COLO829 (cell line): ENCODE measurements at places on chromosomes 6 and 20.

- no peak for DNase-seq
Measured at GRCh38 chr6:50380406-50381098, 330.8 kb upstream of the DEFB112 start.

- no peak for DNase-seq
Measured at GRCh38 chr20:57322476-57322875, 7.1 kb upstream of the SPO11 start.

- no peak for DNase-seq
Measured at GRCh38 chr6:18388271-18388670, 1.1 kb downstream of the RNF144B start.

DNA sequence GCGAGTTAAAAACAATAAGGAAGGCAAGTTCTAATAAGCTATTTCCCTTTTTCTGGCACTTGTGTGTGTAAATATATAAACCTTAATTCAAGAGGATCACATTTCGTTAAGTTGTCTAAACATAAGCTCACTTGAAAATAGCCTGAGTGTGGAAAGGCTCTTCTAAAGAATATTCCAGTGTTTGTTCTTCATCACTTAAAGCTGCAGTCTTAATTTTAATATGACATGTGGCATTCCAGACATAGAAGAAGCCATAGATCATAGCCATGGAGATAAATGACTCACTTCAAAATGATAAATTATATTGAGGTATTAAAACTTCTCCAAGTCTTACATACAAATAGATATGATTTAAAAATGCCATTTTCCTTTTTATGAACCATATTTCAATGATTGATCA lies 42.1 kb downstream of the IYD start:
- DNase-seq, result no peak

GRCh38 chr6:13953061-13953705 lies 28.4 kb downstream of the RNF182 start:
- DNase-seq, result no peak

DNA sequence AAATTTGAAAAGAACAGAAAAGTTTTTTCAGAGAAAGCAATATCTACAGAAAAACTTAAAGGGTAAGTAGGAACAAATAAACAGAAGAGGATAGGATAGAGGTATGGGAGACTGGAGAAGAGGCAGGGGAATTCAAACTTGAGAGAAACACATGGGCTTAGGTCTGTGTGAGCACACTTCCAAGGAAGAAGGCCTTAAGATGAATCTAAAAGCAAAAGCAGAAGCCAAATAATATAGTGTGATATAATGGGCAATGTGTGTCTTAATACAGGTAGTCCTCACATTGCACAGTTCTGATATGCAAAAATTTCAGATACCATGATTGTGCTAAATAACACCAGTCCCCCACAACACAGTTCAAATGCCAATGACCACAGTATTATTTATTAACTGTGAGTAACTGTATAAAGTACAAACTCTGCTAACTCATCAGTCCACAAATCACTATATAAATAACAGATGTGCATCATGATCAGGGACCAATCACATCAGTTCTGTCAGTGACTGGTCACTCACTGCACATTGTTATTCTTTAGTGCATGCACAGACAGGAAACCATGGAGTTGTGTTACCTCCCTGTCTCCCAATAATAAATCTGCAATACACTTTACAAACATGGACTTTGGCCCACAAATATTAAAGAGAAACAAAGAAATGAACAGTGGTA lies 18.6 kb downstream of the SNX14 start:
- DNase-seq, result no peak

DNA sequence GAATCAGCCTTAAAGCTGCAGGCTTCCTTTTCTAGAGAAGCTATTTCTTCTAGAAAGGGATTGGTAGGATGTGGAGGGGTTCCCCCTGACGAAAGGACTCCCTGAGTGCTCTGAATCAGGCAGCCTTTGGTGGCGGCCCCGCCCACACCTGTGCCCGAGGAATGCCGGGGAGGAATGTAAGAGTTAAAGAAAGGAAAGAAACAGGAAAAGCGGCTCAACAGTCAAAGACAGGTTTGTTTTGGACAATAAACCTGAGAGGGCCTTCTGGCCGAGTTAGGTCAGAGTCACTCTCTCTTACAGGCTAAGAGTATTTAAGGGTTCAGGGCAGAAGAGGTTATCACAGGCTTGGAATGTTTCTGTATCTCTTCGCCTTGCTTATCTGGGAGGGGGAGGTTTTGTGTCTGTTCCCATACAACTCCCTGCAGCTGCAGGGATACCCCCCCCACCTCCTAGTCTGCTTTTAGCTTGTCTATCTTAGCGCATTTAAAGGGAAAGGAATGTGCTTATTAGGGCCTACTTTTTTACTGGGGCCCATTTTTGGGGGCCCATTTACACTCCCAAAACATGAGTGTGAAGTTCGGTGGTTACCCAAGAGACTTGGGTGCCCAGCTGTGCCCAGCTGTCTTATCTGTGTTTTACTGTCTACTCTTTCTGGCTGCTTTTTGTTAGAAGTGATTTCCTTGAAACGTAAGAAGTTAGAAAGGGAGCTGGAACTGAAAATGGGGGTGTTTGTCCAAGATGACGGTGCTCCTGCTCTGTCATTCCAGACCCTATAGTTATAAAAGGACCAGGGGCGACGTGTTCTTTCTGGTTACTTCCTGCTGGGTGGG lies 32.8 kb downstream of the DYNLT1 start:
- no peak for DNase-seq

GRCh38 chr6:110951008-110951407 lies 7.5 kb upstream of the GTF3C6 start:
- DNase-seq, result no peak

- DNase-seq, result no peak
Measured at GRCh38 chr20:49381558-49382493, 100.6 kb downstream of the KCNB1 start.

DNA sequence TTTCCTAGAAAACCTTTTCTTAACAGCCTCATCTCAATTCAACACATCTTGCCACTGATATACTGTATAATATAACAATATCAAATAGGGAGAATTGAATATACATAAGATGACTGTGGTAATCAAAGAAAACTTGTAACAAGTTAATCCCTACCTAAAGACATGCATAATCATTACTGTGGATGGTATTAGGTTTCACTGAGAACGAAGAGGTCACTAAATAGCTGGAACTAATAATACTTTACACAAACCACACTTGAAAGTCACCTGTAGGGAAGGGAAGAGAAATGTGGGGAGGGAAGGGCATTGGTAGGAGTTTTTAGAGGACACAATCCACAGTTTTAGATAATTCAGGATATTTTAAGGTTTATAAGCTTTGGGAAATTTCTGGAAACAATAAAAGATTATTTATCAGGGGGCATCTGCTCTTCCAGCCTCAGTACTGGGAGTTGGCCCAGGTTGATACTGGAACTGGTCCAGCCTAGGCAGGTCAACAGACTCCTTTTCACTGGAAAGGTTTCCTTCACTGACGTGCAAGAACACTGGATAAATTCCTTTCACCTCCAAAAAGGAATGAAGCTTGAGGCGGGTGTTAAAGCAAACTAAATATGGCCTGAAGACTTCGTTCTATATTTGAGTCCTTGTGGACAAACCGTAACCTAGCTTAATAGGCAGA lies 44.0 kb downstream of the MAP7 start:
- DNase-seq, result no peak

DNA sequence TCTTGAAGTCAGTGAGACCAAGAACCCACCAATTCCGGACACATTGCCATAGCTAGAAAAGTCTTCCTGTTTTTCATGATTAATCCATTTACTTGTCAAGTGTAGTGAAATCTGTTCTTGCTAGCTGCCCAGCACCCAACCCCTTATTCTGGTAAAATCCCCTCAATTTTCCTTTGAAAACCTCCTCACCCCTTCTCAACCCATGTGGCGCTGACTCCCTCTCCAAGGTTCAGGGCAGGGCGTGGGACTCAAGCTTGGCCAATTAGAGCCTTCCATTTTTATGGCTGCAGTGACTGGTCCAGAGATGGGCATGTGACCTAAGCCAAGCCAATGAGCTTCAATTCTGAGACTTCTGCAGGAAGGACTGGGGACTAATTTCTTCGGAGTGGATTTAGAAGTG lies 9.8 kb upstream of the ZBP1 start:
- DNase-seq, result no peak

GRCh38 chr6:111720931-111721496 lies 115.3 kb upstream of the TRAF3IP2 start:
- no peak for DNase-seq

DNA sequence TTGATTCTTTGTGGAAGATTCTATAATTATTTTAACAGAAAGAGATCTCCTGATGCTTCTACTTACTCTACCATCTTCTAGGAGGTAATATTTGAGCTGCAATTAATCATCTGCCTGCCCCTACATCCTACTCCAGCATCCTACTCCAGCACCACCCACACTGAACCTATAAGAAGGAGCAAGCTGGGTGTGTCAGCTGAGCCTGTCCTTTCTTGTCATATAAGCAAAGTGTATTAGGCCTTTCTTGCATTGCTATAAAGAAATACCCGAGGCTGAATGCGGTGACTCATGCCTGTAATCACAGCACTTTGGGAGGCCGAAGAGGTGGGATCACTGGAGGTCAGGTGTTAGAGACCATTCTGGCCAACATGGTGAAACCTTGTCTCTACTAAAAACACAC lies 84.2 kb upstream of the ARG1 start:
- no peak for DNase-seq

DNA sequence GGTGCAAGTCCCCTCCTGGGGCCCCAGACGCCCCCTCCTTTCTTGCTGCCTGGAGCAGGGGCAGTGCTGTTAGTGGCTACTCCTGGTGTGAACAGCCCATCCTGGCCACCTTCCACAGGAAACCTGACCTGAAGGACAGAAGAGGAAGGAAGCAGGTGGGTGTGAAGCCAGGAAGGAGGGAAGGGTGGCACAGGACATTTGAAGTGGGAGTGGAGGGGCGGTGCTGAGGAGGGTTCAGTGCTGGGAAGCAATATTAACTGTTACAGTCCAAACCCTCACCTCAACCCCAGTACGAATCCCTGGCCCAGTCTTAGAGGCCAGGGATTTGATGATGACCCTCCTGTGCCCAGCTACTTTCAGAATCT lies 766 bp downstream of the PRICKLE4 start:
- DNase-seq, result no peak

DNA sequence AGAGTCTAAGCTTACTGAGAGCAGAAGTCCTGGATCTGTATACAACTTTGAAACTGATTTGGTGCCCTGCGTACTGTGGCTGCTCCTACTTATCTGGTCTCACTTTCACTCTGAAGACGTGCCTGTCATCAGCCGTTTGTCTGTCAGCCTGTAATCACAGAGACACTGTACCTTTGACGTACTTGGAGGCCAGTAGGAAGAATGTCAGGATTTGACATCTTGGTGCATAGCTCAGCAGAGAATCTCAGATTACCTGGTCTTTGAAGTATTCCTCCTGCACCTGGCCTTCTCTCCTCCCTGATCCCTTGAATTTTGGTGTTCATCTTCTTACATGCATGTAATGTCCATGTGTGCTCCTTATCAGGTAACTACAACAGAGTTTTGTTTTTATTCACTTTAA lies 37.7 kb downstream of the DSE start:
- no peak for DNase-seq
